ENCODE measurements at places on chromosomes 12 and 14.

DNA sequence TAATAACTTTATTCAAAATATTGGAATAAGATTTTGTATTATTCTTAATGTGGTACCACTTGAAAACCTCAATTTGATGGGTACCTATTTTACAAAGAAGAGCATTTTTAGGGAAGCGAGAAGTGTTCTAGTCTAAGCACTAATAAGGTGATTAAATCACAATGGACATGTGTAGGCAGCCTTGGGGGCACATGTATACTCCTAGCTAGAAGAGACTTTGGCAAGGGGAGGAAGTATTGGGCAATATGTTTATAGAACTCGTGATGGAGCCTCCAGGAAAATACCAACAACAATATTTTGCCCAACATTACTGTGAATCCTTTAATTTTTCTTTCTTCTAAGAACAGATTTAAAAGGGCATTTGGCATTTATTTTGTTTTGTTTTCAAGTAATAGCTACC is 280.3 kb downstream of the ADAMTS20 start:
- no peak for DNase-seq

DNA sequence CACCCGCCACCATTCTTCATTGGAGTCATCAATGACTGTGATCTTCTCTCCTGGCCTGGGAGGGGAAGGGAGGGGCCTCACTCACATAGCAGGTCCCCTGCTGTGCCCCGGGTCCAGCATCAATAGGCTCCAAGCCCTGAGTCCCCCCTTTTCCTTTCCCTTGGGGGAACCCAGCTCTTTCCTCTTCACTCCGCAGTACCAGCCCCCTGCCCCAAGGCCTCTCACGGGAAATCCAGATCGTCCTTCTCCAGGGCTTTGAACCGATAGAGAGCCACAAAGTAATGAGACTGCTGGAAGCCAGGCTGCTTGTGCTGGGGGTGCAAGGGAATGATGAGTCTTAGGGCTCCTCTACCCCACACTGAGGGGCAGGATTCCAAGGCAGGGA is 6.7 kb downstream of the STAC3 start:
- no peak for DNase-seq

DNA sequence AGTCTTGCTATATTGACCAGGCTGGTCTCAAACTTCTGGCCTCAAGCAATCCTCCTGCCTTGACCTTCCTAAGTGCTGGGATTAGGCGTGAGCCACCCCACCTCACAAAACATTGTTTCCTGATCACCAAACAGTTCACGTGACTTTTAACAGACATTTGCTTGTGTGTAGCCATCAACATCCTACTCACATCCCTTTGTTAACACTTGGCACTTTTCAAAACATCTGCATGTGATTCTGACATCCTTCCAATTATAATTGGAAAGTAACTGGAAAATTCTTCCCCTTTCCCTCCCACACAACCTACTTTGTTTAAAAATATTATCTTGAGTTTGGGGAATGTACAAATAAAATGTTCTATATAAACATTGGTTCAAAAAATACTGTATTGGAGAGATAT is 317.9 kb downstream of the PCNX1 start:
- DNase-seq, result no peak

GRCh38 chr12:62977418-62977817 is 42.5 kb upstream of the PPM1H start:
- DNase-seq, result peak; percentile 74

DNA sequence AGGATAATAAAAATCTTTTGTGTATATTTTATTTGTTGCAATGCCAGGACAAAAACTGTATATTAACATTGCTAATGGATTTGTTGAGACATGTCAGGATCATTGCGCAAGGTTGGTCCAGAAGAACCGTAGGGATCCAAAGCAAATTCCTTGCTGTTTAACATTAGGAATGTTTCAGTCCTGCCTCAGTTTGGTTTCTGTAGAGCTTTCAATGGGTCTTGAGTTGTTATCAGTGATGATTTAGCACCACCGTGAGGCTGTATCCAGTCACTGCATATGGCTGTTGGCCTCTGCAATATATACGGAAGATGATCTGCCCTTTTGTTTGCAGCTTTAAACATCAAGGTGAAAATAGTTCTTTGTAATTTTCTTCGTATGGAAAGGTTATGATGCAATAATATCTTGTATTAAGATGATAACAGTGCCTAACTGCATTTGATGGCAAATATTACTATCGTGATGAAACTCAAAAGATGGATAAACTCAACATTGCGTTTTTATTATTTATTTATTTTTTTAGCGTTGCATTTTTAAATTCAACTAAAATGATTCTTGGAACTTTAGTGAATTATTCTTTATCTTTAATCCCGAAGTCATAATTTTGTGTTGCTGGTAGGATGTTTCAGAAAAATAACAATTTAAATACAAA is 231.2 kb downstream of the AKAP6 start:
- peak; percentile 84 for DNase-seq

DNA sequence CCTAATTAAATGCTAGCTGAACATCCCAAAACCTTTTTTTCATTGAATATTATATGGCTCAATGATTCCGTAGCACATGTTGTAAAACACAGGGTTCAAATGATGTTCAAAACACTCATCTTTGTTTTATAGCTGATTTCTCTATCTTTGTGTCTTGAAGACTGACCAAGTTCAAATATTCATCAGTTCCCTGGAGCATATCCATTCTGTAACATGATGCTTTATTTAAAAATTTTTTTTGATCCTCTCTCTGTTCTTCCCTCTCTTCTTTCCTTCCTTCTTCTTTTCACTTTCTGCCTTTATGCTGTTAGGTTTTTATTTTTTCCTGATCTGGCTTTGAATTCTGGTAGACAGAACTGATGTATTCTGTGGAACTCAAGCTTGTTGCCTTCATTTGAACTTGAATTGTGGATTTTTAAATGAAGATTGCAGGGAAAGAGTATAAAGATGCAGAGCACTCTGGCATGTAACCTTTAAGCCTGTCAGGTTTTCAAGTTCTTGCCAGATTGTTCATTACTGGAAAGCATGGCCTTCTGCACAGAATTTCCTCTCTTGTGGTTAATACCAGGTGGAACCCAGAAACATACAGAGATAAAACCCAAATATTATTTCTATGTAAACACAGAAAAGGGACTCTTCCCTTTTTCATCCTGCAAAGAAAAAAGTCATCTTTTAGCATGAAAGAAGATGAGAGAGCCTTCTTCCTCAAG is 39.5 kb downstream of the PROX2 start:
- no peak for DNase-seq

Data from fibroblast of skin of abdomen (primary cell).